Mucosa of descending colon (tissue), 3 donors: ENCODE measurements at places on chromosomes 4 and X.

GRCh38 chr4:16264798-16265197 is 38.5 kb upstream of the TAPT1 start:
- DNase-seq = no peak

- no peak for DNase-seq
Measured at GRCh38 chr4:82611982-82612381, 50.2 kb upstream of the TMEM150C start.

GRCh38 chr4:17780501-17781299 is 721 bp downstream of the FAM184B start:
- no peak for DNase-seq

DNA sequence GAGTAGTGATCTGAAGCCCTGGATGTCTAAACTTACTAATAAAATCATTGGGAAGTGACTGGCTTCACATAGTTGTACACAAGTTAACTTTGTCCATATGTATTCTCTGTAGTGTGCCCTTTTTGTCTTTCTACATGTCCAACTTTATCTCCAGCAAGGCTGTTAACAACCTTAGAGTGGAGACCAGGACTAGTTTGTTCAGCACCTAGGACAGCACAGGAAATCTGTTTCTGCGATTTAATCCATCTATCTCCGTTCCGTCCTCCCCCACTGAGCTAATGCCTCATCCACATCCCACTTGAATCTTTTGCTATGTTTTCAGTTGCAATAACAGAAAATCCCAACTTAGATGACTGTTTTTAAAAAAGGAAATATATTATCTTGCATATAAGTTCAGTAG is 3.4 kb upstream of the ARR3 start:
- no peak for DNase-seq

GRCh38 chr4:156596026-156596425 is 375.6 kb downstream of the PDGFC start:
- no peak for DNase-seq

- DNase-seq = no peak
Measured at GRCh38 chrX:129561453-129561852, 21.4 kb downstream of the OCRL start.

DNA sequence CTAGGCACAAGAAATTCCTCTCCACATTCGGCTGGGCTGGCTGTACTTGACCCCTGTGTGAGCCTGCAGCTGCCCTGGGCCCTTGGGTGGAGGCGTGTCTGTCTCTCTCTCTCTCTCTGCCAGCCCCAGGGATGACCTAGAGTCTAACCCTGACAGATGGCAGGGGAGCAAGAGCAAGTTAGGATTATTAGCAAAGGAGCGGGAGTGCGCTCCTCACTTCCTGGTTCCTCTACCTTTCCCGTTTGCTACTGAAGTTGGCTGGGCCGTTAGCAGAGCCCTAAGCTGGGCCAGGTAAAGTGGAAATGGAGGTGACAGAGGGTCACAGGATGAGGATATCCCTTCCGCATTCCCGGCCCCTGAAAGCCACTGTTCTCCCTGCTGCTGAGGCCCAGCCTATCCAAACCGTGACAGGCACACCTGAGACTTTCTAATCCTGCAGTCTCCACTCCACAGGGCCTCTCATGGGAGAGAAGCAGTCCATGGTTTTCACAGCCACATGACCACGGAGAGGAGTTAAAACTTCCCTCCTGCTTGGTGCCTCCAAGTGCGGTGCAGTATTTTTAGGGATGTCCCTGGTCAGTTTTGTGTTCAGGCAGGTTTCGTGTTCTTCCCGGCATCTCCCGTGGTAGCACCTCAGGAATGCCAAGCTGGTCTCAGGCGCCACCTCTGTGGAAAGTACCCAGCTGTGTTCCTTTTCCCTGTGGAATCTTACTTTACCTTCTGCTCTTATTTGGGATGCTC is 79.3 kb downstream of the CLDN22 start:
- DNase-seq = peak; percentile 8

DNA sequence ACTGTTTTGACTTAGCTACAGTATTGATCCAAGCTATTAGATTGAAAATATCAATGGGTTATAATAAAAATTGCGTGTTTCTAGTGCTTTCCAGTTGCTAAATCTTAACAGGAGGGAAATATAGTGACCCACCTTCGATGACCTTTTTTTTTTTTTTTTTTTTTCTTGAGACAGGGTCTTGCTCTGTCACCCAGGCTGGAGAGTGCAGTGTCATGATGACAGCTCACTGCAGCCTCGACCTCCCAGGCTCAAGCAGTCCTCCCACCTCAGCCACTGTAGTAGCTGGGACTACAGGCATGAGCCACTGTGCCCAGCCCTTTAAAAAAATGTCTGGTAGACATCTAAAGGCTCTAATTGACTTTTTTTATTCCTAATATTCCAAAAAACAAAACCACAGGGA is 3.8 kb upstream of the ASB5 start:
- DNase-seq = no peak

GRCh38 chrX:154121961-154122360 is 22.1 kb upstream of the OPN1LW start:
- DNase-seq = no peak

GRCh38 chr4:70721747-70722146 is at the start of gene RUFY3:
Gene RUFY3 (plus strand): TSS chr4:70721964. CDS start chr4:70722574, 610 bp downstream.
- no peak for DNase-seq

DNA sequence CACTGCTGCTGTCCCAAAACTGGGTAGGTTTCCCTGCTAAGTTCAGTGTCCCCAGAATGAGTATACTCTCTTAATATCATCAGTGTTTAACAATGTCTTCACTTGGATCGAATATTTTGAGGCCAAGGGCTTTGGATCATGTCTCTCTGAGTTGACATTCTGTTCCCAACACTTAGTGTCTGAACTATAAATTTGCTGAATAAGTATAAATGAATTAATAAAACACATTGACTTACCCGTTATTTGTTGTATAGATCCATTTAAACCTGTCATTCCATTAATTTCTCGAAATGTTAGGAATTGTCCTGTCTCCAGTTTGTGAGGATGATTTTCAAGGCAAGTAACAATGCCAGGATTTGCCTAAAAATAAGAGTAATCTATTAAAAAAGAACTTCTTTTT is 32.6 kb downstream of the UBA6 start:
- no peak for DNase-seq

DNA sequence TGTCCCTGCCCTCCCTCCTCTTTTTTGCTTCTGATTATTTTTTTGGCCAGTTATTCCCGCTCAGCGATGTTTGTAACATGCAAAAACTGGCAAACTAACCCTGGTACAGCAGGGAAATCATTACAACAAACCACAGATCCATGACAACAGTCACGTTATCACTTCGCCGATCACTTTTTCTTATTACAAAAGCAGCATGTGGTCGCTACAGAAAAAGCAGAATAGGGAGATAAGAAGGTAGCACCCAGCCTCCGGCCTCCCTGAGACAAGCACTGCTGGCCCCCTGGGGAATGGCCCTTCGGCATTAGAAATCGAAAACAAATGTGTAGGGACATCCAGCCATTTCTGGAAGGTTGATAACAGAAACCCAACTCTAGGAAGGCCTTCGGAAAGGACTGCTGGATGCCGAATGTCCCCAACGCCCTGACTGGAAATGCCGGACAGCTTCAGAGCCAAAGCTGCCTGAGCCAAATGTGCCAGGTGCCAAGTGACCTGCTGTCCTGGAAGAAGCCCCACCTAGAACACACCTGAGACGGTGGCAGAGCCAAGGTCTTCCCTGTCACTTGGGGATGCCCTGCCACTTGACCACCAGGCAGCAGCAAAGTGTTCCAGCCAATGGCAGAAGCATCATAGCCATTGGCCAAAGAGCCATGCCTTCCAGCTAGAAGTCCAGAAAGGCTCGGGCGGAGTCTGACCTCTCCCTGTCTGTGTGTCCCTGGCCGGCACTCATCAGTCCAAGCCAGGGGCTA is 2.9 kb downstream of the IDH3G start:
- DNase-seq = no peak

DNA sequence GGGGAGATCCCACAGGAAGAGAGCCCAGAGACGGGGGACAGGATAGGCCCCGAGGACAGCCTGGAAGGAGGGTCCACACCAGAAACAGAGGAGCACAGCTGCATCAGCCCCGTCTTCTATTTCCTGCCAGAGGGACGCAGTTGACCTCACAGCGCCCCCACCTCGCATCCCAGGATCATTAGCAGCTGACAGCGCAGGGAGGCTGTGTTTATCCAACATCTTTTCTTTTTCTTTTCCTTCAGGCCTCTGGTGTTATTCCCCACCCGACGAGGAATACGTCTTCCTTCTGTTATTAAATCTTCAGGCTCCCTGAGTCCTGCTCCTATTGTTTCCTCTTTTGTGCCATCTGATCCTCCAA is 75.4 kb downstream of the DCHS2 start:
- DNase-seq = peak; percentile 40

DNA sequence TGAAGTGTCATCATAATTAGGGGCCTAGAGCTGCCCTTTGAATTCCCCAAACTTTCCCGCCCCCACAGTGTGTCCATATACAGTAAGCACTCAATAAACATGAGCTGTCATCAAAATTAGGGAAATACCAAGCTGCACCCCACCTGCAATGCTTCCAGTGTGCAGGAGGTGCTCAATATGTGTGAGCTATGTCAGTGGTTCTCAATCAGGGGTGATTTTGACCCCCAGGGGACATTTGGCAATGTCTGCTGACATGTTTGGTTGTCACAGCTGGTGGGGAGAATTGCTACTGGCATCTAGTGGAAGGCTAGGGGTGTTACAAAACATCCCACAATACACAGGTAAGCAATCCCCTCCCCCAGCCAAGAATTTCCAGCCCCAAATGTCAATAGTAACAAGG is 748 bp downstream of the CFP start:
- DNase-seq = no peak

GRCh38 chrX:78687586-78687985 is 28.5 kb upstream of the RTL3 start:
- no peak for DNase-seq

- DNase-seq = no peak
Measured at GRCh38 chr4:27128443-27128842, 267.8 kb downstream of the STIM2 start.

DNA sequence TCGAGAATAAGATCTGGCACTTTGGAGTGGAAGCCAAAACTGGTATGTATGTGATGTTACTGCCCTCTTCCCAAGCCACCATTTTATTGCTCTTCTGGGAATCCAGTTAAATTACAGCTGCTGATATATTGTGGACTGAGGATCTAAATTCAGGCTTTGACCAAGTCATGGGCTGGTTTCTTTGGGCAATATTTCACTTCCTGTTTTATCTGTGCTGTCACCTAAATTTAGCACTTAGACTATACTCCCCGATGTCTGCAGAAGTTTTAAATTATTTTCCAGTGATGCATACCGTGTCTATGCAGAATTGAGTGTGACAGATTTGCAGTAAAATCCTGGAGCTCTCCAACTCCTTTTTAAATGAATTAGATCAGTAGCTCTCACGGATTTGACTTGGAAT is 100.0 kb downstream of the TEX13A start:
- no peak for DNase-seq

DNA sequence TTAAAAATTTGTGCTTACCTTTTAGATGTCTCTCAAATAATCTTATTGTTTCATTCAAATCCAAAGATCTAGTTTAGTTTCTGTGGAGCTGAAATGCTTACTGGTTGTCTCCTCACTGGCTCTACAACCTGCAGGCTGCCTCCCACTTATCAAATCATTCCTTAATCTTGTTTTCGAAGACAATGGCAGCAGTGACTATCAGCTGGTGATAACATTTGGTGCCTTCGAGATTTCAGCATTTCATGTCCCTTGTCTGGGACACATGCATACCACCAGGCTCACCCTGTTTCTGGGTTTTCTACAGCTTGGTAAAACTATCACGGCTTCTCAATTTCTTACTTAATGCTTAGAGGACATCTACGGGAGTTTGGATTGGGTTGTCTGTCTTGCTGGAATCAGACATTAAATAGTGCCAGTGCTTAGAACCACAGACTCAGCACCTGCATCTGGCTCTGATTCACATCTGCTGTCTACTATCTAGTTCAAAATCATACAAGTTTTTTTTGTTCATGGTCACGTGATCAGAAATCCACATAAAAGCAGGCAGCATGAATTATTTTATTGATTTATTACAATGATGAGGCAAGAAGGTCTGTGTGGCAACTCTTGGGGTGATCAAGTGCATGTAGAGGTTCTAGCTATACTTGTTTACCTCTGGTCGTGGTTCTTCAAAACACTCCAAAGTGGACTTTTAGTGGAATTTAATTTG is 32.0 kb upstream of the SMARCAD1 start:
- DNase-seq = no peak

DNA sequence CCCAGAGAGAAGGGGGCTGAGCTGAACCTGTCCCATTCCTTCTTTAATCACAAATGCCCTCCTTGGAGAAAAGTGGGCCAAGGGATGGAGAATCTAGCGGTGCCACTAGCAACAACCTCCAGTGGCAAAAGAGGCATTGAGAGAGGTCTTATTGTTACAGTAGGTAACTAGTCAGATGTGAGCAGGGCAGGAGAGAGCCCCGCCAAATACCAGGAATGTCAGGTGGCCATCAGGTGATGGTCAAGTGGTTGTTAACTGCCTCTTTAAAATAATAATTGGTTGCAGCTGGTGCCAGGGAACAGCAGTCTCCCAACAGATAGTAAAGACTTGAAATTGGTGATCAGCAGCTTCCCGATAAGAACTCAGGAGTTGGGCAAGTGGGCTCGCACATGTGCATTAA is 116.1 kb downstream of the EVC2 start:
- DNase-seq = no peak

- no peak for DNase-seq
Measured at GRCh38 chrX:134631426-134632346, 26.6 kb downstream of the PLAC1 start.

GRCh38 chr4:103998756-103999155 is 279.0 kb upstream of the TACR3 start:
- no peak for DNase-seq

GRCh38 chr4:39825090-39825489 is 127.2 kb downstream of the UBE2K start:
- no peak for DNase-seq

GRCh38 chr4:8336412-8337075 is 67.0 kb downstream of the HTRA3 start:
- no peak for DNase-seq

DNA sequence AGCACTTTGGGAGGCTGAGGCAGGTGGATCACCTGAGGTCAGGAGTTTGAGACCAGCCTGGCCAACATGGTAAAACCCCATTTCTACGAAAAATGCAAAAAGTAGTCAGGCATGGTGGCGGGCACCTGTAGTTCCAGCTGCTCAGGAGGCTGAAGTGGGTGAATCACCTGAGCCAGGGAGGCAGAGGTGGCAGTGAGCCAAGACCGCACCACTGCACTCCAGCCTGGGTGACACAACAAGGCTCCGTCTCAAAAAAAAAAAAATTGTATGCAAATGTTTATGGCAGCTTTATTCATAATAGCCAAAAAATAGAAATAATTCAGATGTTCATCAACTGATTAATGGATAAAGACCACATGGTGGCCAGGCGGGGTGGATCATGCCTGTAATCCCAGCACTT is 9.8 kb upstream of the NOCT start:
- DNase-seq = no peak

GRCh38 chrX:39753293-39753996 is 344.3 kb downstream of the BCOR start:
- DNase-seq = no peak
